ENCODE measurements at places on chromosomes 7 and 10.

- no peak for DNase-seq
Measured at GRCh38 chr10:132978542-132978941, 36.2 kb upstream of the CFAP46 start.

- no peak for DNase-seq
Measured at GRCh38 chr7:157690833-157691585, 354.2 kb downstream of the DNAJB6 start.

DNA sequence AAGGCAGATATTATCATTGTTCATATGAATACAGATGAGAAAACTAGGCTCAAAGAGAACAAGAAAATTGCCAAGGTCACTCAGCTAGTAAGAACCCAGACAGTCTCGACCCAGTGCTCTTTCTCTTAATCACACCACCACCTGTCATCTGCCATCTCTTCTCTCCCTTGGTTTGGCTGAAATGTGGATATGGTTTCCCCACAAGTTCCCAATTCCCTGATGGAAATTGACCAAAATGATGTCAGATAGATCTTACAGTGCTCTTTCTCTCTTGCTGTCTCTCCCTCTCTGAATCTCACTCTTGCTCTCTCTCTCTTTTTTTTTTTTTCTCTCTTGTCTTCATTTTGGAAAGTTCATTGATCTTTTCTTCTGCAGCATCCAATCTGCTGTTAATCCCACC is 9.1 kb downstream of the C10orf90 start:
- no peak for DNase-seq

GRCh38 chr7:26704786-26705185 is 159.6 kb downstream of the SKAP2 start:
- no peak for DNase-seq

- no peak for DNase-seq
Measured at GRCh38 chr7:22801912-22802311, 20.7 kb downstream of the TOMM7 start.

All from SIG-M5 (cell line).